Sciatic nerve (tissue), 2 donors: ENCODE measurements at places on chromosomes 2 and 18. TPM values are rescaled to one million over a fixed set of nuclear protein-coding genes. Genes with fewer than 3 reads are reported as not detected.

GRCh38 chr2:38771632-38772031 is 6.4 kb upstream of the GEMIN6 start:
- DNase-seq = no peak

GRCh38 chr2:33513480-33513879 is 37.0 kb downstream of the RASGRP3 start:
- no peak for DNase-seq

GRCh38 chr2:164826293-164827243 is 15.1 kb downstream of the COBLL1 start:
- DNase-seq = no peak

- DNase-seq = no peak
These were observed 35.3 kb downstream of the NHEJ1 start for GRCh38 chr2:219125225-219125885.

DNA sequence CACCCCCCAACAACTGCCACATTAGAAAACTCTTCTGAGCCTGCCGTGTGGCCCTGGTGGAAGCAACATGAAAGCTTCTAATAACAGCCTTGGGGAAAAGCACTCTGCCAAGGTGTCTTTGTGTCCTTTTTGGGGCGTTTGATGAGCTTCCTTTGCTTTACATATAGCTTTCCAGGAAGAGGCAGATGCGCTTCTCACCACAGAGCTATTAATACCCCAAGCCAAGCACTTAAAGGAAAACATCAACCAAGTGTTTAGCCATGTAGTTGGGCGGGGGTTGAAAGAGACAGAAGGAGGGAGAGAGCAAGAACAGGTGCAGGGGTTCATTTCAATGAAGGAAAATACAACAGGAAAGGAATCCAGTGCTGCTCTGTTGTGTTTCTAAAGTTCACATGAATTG is 176.1 kb downstream of the VAPA start:
- DNase-seq = no peak

PLCL1 gene
- total RNA-seq = 6.7 TPM

UGT1A5 gene
- not detected for total RNA-seq

ACVR1 gene
- 35.5 TPM for total RNA-seq
